ENCODE measurements at places on chromosomes 3 and 15.

DNA sequence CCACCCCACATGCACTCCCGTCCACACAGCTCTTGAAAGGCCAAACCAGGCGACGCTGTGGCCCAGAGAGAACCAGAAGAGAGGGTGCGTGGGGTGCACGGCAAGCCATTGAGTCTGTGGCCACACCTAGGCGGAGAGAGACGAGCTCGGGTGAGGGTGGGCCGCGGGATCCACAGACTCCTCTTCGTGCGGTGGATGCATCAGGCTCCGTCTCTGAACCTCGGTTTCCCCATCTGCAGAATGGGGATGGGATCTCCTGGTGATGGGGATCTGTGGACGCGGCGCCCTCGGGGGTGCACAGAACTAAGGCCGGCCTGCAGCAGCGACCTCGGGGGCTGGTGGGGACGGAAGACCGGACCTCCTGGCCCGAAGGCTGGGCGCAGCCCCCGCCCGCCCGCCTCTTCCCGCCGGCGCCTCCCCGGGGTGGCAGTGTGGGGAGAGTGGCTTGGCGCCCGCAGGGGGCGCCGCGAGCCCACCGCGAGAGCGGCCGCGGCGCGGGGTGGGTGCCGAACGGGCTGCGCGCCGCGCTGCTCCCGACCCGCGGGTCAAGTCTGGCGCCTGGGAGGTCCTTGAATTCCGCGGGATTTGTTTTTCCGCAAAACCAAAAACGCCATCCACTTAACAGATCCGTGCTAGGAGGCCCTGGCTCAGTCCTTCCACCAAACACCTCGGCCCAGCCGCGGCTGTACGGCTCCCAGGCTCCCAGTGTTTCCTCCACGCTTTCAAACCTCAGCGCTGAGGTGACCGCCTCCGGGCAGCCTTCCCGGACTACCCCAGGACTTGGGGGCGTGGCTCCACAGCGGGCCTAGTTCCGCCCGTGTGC, 13.2 kb upstream of the ADPGK start:
- peak; percentile 33 for DNase-seq

DNA sequence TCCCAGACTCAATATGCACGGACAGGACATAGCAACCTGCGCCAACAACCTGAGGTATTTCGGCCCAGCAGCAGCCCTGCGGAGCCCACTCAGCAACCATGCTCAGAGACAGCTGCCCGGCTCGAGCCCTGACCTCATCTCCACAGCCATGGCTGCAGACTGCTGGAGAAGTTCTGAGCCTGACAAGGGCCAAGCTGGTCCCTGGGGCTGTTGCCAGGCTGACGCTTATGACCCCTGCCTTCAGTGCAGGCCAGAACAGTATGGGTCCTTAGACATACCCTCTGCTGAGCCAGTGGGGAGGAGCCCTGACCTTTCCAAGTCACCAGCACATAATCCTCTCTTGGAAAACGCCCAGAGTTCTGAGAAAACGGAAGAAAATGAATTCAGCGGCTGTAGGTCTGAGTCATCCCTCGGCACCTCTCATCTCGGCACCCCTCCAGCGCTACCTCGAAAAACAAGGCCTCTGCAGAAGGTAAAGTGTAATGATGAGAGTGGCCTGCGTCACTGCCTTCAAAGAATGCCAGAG, 25.5 kb downstream of the TMEM41A start:
- peak; percentile 91 for DNase-seq

DNA sequence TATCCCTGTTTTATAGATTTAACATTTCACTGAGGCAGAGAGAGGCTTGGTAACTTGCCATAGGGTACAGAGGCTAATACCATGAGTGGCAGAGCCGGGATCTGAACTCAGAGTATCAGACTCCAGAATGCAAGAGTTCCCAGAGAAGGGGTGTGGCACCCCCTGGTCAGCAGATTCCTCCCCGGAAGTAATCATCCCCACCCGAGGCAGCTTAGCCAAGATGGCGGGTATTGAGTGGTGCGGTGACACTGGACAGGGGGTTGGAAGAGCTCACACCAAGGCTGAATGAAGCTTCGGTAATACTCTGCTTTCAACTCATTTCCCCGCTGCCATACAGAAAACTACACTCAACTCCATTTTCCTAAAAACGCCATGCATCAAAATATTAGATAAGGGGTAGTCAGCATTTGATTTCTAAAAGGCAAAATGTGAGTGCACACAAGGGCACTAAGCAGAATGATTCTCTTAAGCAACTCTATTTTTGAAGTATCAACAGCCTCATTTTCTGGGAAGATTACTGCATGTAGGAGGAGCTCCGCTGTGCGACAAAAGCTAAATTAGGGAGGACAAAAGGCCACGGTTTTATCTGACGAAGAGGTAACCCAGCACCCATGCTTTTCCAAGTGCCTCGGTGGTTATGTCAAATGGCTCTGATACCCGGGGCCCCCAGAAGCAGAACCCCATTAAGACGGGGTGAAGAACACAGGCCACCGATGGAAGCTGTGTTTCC, 166.7 kb downstream of the NUP210 start:
- no peak for DNase-seq

GRCh38 chr3:104831071-104831470, 535.6 kb upstream of the ALCAM start:
- DNase-seq: no peak

- peak; percentile 14 for DNase-seq
Observed at GRCh38 chr15:89002281-89002761, 85.9 kb upstream of the ABHD2 start.

- no peak for DNase-seq
Observed at GRCh38 chr15:80620931-80621330, 74.2 kb upstream of the ABHD17C start.

DNA sequence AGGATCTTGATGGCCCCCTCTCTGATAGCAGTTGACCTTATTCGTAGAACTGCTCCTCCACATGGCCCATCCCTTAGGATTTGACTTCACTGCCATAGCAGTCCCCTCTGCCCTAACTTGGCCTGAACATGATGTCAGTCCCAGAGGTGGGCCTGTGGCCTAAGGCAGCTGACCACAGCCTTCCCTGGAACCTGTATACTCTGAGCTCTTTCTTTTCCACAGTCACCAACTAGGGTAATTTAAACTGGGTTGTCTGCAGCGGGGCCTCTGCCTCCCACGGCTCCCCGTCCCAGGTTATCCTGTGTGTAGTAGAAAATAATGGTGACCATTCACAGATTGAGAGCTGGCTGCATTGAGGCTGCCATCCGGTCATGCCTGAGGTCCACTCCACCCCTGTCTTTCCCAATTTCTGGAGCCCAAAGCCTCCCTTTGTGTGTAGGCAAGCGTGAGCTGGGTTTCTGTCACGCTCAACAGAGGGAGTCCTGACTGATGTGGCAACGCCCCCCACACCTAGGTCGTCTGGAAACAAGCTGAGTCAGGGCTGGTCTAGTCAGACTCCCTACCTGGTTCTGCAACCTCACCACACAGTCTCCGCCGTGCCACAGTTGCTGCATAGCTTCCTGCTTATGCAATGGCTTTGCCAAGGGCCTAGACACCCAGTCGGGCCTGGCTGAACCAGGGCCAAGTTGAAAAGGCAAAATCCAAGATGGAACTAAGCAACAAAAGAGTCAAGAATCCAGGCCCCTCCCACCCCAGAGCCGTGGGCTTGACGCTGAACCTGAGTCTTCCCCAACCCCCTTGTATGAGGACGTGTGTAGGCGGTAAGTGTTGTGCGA, 284.5 kb downstream of the XXYLT1 start:
- DNase-seq: peak; percentile 95

DNA sequence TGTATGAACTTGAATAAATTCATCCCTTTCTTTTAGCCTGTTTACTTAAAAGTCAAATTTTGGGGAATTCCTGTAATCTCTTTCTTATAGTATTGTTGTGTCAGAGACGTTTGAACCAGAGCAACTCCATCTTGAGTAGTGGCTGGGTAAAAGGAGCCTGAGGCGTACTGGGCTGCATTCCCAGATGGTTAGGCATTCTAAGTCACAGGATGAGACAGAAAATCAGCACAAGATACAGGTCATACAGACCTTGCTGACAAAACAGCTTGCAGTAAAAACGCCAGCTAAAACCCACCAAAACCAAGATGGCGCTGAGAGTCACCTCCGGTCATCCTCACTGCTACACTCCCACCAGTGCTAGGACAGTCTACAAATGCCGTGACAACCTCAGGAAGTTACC, 94.5 kb downstream of the P3H2 start:
- no peak for DNase-seq

DNA sequence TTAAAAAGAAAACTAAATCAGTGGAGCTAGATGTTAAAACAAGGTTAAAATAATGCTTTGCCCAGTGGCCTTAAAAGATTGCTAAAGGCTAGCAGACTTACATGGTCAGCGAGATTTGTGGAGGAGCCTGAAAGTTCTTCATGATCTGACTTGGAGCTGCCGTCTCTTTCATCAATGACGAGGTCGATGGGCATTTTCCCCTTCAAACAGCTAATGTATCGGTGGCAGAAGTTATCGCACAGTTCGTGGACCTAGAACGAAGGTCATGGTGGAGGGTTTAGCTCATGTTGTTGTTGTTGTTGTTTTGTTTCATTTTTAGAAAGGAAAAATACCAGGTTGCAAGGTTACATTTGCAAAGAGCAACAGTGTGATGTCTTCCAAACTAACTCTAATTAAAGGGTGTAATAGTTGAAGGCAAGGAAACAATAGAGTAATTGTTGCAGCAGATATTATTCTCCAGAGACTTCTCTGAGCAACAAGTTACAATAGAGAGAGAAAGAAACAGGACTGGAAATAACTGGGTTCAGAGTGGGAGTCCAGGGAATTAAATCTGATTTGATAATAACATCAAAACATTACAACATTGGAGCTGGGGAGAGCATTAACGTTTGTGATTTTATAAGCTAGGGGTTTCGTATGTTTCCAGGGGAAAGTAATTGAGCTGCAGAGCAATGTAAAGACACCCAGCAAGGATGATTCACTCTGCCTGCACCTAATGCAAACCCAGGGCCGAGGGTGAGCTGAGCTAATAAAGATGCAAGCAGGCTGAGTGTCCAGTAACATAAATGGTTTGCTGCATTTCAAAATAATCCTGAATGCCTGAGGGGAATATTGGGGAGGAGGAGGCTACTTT, 6.6 kb downstream of the MEIS2 start:
- peak; percentile 21 for DNase-seq

DNA sequence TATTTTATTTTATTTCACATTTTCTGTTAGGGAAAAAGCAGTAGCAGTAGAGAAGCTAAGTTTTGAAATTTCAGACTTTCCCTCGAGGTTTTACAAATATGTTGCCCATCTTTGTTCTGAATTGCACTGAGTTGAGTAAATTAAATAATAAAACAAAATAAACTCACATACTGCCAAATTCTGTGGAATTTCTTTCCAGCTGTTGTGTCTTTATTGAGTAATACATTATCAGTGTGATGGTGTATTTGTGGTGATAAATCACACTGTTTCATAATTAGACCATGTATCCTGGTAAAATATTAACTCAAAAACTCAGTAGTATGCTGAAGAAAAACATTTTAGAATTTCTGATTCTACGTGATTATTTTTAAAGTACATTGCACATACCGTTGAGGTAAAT, 592.1 kb downstream of the SI start:
- no peak for DNase-seq

DNA sequence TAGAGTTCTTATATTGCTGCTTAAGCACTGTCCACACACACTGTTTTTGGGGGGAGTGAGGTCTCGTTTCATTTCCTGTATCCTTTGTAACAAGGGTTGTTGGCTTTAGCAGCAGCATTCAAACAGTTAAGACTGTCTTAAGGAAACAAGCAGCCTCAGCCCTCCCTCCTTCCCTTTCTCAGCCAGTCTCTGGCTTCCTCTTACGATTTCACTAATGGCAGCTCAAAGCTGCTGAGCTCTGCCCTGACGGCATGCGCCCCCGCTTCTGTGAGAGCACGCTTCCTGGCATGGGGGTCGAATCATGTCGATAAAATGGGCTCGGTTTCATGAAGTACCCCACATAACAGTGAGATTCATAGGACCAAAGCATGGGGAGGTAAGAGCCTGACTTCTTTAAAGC, 105.0 kb downstream of the KLHL25 start:
- DNase-seq: no peak

DNA sequence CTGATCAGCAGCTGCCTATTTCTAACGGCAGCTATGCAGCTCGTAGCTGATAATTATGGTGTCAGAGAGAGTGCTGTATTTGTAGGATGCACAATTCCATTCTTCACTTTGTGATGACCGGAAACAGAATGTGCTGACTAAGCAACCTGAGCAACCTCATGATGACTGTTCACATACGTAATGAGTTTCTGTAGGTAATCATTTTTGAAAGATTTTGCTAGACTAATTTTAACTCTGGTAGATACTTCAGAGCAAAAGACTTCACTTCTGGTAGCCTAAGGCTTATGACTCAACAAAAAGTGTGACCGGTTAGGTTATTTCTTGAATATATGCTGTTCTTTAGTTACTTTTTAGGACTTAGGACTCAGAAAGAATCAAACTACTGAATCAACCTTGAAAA, 567.7 kb downstream of the NAALADL2 start:
- DNase-seq: peak; percentile 17

DNA sequence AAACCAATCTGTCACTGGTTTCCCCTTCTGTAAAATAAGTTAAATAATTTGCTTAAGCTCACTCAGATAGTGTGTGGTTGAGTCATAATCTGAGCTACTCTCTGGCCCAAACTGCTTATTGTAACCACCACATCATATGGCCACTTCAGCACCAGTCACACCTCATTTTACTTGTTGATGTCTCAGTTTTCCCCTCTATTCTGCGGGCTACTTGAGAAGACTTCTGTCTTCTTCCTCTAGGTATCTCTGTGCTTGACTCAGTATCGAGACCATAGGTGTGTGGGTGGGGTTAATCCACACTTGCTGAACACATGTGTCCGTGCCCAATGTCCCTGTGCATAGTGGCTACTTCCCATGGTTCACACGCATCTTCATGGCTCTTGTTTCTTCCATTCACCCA, 32.9 kb downstream of the CRYGS start:
- no peak for DNase-seq

GRCh38 chr15:100175406-100176114, 166.2 kb downstream of the ADAMTS17 start:
- DNase-seq: no peak

DNA sequence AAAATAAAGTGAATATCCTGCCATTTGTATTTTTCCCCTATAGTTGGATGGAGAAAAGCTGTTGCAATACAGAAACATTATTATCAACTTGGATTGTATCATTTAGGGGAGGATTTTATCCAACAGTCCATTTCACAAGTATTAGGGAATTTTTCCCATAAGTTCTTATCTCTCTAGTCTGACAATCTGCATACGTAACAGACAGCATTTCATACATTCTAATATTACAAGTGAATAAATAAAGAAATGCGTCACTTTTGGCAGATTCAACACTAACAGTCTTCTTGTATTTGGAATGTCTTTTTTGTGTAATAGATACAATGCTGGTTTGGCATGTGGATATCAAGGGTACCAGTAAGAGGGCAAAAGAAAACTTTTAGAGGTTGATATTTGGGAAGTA, 795.3 kb upstream of the ARRDC4 start:
- no peak for DNase-seq

- DNase-seq: no peak
Observed at GRCh38 chr3:127717357-127718244, 44.8 kb downstream of the ABTB1 start.

- peak; percentile 47 for DNase-seq
Observed at GRCh38 chr3:183317886-183318865, 65.1 kb downstream of the B3GNT5 start.

DNA sequence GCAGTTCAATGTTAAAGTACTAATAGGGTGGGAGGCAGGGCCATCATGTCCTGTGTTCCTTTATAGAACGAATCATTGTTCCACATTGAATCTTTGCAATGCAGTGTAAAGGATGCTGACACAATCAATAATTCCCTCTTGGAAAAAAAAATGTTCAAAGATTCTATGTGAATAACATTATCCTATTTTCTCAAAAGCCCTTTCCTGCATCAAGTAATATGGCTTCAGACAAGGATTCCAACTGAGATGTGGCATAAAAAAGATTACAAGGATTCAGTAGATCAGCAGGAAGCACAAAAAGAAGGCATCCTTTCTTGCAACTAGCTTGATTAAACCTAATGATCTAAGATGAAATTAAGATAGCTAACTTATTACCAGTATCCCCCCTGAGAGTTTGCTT, 454.0 kb upstream of the CADM2 start:
- no peak for DNase-seq
